Stimulated activated CD4-positive, alpha-beta T cell treated with anti-CD3 and anti-CD28 coated beads, Interleukin-2, amount 100 ng/mL, for 48 hours (primary cell): ENCODE measurements at places on chromosomes 4 and X.

- no peak for DNase-seq
Measured at GRCh38 chr4:74931376-74931775, 1.5 kb upstream of the PARM1 start.

DNA sequence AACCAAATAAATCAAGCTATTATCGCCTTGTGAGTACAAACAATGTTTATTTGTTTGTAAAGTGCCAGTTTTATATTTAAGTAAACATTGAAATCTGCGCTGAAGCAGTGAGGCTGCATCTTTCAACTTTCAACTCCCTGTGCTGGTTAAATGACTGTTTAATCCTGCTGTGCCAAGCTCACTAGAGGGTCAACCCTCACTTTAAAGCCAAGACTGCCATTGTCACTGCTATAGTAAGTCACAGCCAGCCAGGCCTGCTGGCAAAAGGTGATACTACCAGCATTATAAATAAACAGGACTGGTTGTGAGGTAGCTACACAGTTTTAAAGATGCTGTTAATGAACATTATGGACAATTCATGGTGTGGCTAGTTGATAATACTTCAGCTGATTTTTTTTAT, 34.6 kb downstream of the EFHC2 start:
- no peak for DNase-seq

DNA sequence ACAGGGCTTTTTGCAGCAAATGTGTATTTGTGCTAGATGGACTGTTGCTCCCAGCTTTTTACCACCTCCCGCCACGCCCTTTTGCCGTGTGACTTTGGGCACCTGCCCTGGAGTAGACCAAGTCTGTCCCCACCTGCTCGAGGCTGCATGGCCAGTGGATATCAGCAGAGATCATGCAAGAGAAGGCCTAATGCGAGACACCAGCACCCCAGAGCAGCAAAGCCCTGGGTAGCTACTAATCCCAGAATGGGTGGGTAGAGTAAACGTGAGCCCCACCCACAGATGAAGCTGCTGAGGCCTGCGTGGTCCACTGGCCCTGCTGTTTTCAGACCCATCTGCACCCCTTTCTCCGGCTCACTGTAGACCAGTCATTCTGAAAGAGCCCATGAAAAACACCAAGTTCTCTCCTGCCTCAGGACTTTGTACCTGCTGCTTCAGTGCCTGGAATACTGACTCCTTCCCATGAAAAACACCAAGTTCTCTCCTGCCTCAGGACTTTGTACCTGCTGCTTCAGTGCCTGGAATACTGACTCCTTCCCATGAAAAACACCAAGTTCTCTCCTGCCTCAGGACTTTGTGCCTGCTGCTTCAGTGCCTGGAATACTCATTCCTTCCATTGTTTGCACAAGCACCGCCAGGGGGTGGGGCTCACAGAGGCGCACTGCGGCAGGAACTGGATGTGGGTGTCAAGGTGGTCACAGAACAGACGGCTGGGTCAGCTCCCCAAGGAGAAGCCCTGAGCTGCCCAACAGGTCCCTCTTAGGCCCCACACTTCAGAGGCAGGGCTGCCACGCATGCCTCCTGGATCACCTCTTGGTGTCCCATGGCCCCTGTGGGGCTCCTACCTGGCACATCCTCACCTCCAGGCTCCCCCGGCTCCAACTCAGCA, 5.1 kb upstream of the TNIP2 start:
- no peak for DNase-seq

DNA sequence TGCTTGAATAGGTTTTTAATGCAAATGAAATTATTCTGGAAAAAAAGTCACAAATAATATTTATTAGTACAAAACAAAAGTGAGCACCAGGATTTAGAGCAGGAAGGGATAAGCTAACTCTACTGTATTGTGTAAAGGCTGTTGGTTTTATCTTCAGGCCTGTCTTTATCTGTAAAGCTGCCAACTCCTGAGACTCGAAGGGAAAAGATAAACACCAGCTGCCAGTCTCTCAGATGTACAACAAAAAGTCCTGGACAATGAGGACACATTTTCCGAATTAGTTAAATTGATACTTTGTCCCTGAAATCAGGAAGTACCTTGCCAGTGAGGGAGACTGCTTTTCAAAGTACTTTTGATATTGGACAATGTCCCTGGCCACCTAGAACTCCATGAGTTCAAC, 8.8 kb downstream of the DDX60 start:
- no peak for DNase-seq

DNA sequence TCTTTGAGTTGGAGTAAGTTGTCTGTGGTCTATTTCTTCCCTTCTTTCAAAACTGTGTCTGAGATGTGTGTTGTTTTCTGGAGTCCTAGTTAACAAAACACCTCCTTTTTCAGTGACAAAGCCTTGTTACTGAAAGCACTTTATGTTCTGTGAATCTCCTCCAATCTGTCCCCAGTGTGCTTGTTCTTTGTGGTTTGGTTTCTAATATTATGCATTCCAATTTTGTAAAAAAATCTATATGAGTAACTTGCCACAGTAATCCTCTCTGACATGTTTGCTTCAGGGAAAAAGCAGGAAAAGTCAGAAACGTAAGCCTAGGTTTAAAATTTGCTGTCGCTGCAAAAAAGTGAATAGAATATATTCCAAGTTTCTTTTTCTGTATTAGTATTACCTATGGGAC, 12.4 kb downstream of the PRRG1 start:
- no peak for DNase-seq

GRCh38 chr4:84051639-84052038, 447.5 kb downstream of the NKX6-1 start:
- no peak for DNase-seq

DNA sequence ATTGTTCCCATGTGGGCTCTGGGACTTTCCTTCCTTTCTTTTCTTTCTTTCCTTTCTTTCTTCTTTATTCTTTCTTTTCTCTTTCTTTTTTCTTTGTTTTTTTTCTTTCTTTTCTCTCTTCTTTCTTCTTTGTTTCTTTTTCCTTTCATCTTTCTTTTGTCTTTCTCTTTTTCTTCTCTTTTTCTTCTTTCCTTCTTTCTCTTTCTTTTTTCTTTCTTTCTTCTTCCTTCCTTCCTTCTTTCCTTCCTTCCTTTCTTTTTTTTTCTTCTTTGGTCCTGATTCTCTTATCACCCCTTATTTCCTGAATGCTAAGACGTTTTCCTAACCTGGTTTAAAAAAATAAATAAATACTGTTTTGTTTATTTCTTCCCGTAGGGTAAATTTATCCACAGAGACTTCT, 93.2 kb downstream of the CRLF2 start:
- no peak for DNase-seq

GRCh38 chr4:67082746-67083145, 462.6 kb downstream of the CENPC start:
- no peak for DNase-seq

GRCh38 chr4:145171911-145172310, 8.5 kb downstream of the OTUD4 start:
- no peak for DNase-seq

GRCh38 chr4:8324640-8325239, 55.2 kb downstream of the HTRA3 start:
- no peak for DNase-seq

GRCh38 chr4:77578145-77578544, 27.5 kb upstream of the CXCL13 start:
- no peak for DNase-seq

- no peak for DNase-seq
Measured at GRCh38 chr4:187088070-187088799, 364.6 kb upstream of the FAT1 start.

- DNase-seq: no peak
Measured at GRCh38 chrX:47927212-47927611, 76.6 kb downstream of the ZNF182 start.

DNA sequence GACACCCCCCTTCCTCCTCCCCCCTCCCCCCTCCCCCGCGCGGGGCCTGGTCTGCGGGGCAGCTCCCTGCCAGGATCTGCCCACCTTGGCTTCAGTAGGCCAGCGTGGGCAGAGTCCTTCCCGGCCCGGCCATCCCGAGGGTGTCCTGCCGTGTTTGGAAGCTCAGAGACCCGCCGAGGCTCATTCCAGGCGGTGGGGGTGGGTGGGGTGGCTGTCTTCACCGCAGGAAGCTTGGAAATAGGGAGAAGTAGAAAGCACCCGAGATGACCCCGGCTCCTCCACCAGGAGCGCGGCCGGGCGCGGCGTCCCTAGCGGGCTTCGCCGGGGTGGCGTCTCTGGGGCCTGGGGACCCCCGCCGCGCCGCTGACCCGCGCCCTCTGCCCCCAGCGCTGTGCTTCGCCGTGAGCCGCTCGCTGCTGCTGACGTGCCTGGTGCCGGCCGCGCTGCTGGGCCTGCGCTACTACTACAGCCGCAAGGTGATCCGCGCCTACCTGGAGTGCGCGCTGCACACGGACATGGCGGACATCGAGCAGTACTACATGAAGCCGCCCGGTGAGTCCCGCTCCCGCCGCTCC, 1.6 kb downstream of the NAT8L start:
- no peak for DNase-seq

GRCh38 chrX:134684956-134685355, 26.7 kb upstream of the PLAC1 start:
- DNase-seq: no peak

DNA sequence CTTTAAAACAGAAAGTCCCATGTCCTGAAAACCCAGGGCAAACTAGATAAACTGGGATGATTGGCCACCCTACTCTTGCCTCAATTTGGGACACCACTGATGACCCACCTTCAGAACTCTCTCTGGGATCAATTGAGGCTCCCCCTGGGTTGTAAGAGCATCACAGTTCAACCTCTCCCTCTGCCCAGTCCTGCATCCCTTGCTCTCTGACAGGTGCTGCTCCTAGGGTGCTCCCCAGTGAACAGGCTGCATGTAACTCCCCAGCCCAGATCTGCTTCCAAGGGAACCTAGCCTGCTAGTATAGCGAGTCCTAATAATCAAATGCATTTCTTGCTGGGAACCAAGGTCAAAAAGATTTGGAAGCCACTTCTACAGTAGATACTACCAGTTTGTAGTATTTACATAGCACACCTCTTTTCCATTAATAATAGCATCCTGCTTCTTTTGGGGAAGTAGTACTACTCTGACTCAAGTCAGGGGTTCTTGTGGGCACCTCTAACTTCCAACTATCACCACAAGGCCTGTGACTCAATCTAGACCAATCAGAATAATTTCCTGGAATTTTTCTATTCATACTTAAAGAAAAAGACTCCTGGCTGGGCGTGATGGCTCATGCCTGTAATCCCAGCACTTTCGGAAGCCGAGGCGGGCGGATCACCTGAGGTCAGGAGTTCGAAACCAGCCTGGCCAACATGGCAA, 42.1 kb upstream of the SPINK2 start:
- peak; percentile 10 for DNase-seq

GRCh38 chrX:86148024-86148511, at the start of gene DACH2:
DACH2 (plus strand) TSS chrX:86148451.
- DNase-seq: peak; percentile 10

DNA sequence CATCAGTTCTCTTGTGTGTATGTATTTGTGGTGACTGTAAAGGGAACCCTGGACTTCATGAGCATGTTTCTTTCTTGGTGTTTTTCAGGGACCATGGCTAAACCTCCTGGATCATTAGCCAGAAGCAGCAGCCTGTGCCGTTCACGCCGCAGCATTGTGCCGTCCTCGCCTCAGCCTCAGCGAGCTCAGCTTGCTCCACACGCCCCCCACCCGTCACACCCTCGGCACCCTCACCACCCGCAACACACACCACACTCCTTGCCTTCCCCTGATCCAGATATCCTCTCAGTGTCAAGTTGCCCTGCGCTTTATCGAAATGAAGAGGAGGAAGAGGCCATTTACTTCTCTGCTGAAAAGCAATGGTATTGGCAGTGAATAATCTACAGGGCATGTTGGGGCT, 157.0 kb downstream of the STIM2 start:
- DNase-seq: no peak

- DNase-seq: no peak
Measured at GRCh38 chr4:151584101-151584500, 175.1 kb downstream of the FHIP1A start.

DNA sequence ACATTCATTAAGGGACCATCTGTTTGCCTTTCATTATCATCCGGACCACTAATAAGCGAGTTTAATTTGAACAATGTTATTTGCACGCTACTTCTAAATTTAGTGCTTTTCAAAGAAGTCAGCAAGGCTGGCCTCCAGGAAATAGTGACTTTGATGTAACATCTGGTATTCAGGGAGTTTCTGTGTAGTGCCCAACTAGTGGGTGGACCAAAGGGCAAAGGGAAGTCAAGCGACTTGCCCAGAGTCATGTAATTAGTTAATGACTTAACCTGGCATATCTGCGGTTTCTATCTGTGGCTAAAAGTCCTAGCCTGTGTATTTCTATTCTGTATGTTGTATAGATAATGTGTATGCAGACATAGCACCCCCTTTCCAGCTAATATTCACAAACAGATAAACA, 56.3 kb upstream of the LCORL start:
- DNase-seq: no peak

DNA sequence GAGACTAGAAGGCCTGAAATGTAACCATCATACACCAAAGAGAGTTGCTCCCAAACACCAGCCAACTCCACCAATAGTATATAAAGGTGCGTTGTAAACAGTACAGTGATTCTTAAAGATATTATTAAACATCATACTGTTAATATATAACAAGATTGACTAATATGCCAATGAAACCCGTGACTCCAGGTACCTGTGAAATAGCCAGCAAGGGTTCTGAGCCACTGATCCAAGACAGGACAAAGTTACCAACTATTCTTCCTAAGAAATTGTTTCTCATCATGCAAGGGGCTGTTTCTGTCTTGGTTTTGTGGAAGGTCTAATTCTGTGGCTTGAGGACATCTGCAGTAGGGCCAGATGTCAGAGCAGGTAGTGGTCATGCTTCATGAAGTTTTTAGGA, 47.2 kb downstream of the FHL1 start:
- DNase-seq: no peak

- no peak for DNase-seq
Measured at GRCh38 chr4:37728064-37728463, 41.9 kb upstream of the RELL1 start.

- DNase-seq: no peak
Measured at GRCh38 chr4:4521136-4521535, 20.7 kb downstream of the STX18 start.

DNA sequence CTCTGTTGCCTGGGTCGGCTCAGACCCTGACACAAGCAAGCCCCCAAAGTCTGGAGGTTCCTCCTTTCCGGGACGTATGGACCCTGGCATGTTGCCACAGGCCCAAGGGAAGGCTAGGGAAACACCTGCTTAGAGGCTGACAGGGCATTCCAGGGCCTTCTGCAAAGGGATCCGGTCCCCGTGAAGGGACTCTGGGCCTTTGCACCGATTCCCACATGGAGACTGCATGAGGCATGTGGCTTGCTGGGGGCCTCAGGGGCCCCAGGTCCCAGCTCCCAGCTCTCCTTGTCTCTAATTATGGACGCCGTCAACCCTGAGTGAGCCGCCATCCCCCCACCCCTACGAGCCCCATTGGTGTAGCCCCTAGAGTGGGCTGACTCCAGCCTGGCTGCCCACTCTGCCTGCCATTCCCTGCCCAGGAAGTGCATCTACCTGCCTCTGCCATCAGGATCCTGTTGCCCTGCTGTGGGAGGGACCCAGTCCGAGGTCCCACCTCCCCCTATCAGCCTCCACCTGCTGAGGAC, 4.2 kb upstream of the RGS12 start:
- no peak for DNase-seq

GRCh38 chrX:150063674-150064073, 125.4 kb upstream of the EOLA2 start:
- no peak for DNase-seq
